ENCODE measurements at places on chromosomes 3 and 15.
A peak's percentile ranks its signal among the peaks of the same experiment; 100 is the strongest.

DNA sequence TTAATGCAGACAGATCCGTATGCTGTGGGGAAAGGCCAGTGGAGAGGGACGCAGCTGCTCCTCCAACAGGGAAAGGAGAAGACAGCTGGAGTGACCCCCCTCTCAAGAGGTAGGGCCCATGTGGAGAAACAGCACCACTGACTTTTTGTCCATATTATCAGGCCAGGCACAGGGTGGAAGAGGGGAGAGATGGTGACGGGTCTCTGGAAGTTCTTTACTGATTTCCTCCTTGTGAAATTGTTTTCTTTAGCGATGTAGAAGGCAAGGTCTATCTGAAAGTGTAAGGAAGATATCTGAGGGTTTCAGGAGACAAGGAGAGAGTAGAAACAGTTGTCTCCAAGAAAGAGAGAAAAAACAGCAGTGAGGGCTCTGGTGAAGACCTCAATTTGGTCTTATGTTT lies 338.8 kb downstream of the VPS13C start:
- no peak for DNase-seq

- no peak for DNase-seq
Measured at GRCh38 chr3:196149831-196150301, 61.3 kb downstream of the ZDHHC19 start.

- DNase-seq = no peak
Measured at GRCh38 chr3:168705412-168705811, 609.7 kb upstream of the GOLIM4 start.

DNA sequence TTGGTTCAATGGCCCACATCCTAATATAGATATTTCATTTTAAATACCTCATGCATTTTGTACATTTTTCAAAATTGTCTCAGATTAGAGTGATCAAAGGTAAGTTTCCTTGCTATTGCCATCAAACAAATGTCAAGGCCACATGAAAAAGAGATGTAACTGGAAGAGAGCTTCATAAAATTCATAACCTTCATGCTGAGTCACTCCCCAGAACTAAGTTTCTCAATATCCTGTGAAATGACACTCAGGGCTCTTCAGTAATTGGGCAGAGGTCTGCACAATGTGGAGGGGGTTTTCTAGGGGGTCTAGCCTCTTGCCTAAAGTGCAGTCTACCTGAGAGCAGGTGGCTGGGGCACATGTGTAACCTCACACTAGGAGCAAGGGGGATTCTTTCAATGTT lies 152.2 kb upstream of the SLC2A2 start:
- no peak for DNase-seq

DNA sequence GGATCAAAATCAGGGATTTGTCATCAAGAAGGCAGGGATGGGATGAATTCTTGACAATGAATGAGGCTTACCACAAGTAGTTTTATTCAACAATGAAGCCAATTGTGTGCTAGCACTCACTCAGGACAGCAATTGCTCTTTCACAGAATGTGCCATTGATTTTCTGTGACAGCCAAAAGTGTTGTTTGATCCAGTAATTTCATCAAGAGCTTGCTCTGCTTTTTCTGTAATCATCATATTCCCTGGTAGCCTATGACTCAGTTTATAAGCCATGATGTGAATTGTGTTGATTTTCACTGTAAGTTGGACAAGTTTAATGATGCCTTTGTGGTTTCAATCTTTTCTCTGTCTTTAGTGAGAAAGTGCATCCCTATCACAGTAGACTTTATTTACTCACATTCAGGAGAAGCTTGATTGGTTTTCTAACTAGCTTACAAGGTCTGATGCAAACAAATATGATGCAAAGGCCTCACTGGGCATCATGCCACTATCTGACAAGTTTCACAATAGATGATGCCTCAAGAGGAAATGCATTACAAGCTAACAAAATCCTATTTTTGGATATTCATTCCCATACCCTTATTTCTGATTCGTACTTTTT lies 13.6 kb upstream of the CSRNP1 start:
- DNase-seq = no peak

GRCh38 chr3:34066328-34066727 lies 267.9 kb downstream of the PDCD6IP start:
- DNase-seq = no peak

GRCh38 chr15:74262625-74263024 lies 26.5 kb downstream of the CCDC33 start:
- no peak for DNase-seq

DNA sequence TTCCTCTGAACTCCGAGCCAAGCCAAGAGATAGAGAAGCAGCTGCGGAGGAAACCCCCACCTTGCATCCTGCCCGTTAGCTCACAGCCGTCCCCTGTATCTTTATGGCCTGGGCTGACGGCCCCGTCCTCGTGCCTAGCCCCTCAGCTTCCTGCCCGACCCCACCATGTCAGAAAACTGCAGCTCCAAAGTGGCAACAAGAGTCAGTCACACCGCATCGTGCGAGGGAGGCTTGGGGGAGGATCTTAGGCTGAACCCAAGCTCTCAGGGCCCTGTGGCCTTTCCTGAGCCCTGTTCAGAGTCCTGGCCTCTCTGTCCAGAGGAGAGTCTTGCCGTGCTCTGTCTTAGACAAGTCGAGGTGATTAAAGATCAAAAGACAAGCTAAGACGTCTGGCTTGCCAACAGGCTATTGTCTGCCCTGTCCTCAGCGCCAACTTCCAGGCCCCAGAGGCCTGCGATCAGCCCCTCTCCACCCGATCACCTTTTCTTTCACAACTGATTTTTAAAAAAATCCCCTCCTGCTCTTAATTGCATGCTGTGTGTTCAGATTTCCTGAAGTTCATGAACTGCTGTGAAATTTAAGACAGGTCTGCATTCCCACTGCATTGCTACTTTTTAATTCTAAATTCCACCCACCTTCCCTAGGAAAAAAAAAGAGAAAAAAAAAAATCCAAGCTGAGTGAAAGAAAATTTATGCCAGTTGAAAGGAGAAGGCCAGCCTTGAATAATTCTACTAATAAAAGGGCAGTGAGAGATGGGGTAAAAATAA lies 89.7 kb upstream of the WNT5A start:
- DNase-seq = no peak

GRCh38 chr15:60004009-60004845 lies at the start of gene FOXB1:
Gene FOXB1 (plus strand): TSS chr15:60004311. CDS start chr15:60004964, 653 bp downstream.
- peak; percentile 95 for DNase-seq

GRCh38 chr3:129490273-129490675 lies 38.2 kb upstream of the RHO start:
- peak; percentile 90 for DNase-seq

- no peak for DNase-seq
Measured at GRCh38 chr3:161766331-161766730, 269.7 kb downstream of the OTOL1 start.

GRCh38 chr3:183477801-183478456 lies 49.5 kb upstream of the MCF2L2 start:
- DNase-seq = no peak

DNA sequence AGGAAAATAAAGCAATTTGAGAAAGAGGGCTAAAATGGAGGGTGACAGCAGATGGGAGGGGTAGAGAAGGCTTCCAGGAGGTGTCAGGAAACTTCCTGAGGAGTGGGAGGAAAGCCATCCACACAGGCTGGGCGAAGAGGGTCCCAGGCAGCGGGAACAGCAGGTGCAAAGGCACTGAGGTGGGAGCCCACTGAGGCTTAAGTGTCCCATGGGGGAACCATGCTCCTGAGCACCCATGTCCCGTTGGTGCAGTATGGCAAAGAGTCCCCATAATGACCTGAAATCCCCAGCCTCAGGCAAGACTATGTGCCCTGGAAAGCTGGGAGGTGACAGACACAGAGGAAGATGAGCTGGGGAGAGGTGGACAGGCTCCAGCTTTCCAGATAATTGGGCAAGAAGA lies 30.0 kb downstream of the CFAP100 start:
- DNase-seq = no peak

GRCh38 chr15:68991723-68992122 lies 22.8 kb upstream of the NOX5 start:
- DNase-seq = no peak

DNA sequence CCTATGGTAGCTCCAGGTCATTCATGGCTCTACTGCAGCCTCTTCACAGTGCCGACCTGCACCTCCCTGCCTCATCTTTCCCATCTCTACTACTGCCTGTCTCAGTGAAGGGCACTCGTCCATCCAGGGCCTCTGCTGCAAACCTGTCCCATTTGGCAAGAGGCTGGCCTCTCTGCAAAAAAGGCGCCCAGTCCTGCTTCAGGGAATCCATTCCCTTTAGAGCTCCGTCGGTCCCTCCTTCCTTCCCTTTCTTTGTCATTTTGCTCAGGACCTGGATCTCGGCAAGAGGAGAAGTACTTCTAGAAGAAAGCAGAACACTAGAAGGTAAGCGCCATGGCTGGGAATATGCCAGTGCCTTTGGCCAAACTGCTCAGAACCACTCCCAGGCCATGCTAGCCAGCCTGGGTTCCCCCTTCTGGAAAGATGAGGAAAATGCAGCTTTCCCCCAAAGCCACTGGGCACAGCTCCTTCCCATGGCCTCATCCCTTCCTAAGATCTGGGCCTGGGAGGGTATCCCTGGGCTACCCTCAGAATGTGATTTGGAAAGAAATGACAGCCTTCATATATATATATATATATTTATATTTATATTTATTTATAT lies 6.4 kb upstream of the ISL2 start:
- peak; percentile 69 for DNase-seq

GRCh38 chr3:187021748-187022402 lies 91.5 kb downstream of the ST6GAL1 start:
- no peak for DNase-seq

GRCh38 chr3:53599771-53600170 lies 105.4 kb downstream of the CACNA1D start:
- no peak for DNase-seq

GRCh38 chr15:70435872-70436271 lies 327.5 kb downstream of the UACA start:
- DNase-seq = no peak

GRCh38 chr15:45023659-45024225 lies 747 bp downstream of the SORD start:
- no peak for DNase-seq

DNA sequence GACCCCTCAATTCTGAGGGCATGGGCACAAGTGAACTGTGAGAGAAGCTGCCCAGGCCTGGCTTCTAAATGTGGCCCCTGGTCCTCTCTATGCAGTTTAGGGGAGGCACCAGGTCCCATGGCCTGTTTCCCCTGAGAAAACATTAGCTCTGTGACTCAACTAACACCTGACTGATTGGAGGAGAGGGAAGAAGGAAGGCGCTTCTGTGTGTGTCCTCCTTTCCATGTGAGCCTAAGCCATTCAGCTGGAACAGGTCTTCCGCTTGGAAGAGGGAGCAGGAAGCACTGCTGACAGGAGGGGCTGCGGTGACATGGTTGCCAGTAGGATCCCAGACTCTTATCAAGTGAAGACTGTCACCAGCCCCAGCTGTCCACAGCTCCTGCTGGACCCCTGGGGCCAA lies 79.5 kb downstream of the MYLK start:
- DNase-seq = no peak

- no peak for DNase-seq
Measured at GRCh38 chr15:99450896-99451358, 114.9 kb upstream of the MEF2A start.

DNA sequence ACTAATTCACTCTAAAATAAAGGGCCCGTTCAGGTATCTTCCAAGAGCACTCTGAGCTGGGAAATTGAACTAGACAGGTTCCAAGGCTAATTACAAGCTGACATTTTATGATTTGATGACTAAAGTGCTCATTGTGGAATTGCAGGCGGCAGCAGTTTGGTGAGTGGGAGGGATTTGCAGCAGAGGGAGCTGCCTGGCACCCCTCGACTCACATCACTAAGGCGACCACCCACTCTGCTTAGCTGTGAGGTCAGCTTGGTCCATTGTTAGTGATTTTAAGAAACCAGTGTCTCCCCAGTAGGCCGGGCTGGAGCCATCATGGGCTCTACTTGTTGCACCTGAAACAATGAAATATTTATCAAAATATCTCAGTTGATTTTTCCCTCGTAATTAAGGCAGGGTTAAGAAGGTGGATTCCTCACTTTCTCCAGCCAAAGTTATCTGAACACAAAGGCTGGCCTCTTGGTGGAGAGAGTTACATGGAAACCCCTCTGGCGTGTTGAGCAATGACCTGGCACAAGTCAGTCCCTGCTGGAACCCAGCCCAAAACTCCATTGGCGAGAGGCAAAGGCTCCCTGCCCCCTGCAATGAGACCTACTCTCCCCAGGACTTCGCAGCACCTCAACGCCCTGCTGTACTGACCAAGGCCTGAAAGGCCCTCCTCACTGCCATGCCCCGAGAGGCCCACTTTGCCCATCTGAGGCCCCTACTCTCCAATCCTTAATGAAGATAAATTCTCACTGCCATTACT lies 65.0 kb upstream of the ATP2B2 start:
- no peak for DNase-seq

GRCh38 chr3:96192966-96193550 lies 621.3 kb upstream of the EPHA6 start:
- DNase-seq = no peak

- DNase-seq = no peak
Measured at GRCh38 chr3:150920236-150920635, 15.0 kb upstream of the MINDY4B start.

GRCh38 chr3:14410503-14411165 lies 8.2 kb downstream of the SLC6A6 start:
- DNase-seq = no peak

GRCh38 chr3:18016366-18016765 lies 273.9 kb upstream of the TBC1D5 start:
- no peak for DNase-seq

- DNase-seq = peak; percentile 36
Measured at GRCh38 chr15:41417418-41418195, 712 bp downstream of the RTF1 start.

GRCh38 chr3:136714020-136714419 lies 38.2 kb downstream of the STAG1 start:
- DNase-seq = no peak

DNA sequence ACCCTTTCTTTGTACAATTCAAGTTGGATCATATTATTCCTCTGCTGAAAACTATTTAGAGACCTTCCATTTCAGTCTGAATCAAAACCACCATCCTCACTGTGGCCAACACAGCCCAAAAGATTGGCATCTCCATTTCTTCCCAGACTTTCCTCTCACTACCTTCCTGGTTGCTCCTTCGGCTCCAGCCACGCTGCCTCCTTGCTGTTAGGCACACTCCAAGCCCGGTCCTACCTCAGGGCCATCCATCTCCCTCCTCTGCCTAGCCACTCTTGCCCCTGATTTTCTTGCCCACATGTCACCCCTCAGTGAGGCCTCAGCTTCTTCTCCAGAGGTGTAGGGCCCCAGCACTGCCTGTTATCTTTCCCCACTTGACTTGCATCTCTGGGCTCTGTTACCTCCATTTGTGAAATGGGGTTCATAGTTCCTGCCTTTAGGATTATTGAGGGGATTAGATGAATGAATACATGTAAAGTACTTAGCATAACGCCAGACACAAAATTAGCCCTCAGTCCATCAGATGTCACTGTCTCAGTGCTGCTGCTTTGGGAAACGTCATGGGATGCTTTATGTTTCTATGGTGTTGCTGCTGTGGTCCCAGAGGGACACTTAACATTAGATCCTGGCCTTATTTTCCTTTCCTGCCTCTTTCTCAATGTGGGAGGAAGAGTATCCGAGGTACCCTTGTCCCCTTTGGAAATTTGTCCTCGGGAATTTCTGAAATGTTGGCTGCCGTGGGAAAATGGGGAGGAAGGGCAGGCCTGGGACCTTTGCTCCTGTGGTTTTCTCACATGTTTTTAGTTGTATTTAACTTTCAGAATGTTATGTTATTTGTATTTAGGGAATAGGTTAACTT lies 31.3 kb downstream of the SNRK start:
- no peak for DNase-seq

Measured in H9 (cell line).